Suppressor macrophage treated with lipopolysaccharide for 4 hours (primary cell): ENCODE measurements at places on chromosomes 11 and 22.

DNA sequence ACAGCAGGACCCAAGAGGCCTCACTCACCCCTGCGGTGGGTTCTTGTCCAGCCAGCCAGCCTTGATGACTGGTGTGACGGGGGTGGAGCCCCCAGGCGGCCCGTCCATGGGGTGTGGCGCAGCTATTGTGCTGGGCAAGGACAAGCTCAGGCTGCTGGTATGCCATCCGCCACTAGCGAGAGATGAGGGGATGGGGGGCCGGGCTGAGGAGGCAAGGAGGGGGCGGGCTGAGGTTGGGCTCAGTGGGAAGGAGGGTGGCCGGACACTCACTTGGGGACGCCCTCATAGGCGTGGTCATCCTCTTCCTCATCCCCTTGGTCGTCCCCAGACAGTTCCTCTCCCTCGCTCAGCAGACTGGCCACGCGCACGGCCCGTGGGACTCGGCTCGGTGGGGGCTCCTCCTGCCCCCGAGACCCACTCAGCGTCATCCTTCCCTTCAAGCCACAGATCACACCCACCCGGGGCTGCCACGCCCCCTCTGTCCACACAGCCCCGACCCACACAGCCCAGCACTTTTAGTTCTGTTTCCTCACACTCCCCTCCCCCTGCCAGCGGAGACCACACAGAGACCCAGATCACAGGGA lies 38.0 kb upstream of the PDE2A start:
- peak; percentile 90 for DNase-seq

DNA sequence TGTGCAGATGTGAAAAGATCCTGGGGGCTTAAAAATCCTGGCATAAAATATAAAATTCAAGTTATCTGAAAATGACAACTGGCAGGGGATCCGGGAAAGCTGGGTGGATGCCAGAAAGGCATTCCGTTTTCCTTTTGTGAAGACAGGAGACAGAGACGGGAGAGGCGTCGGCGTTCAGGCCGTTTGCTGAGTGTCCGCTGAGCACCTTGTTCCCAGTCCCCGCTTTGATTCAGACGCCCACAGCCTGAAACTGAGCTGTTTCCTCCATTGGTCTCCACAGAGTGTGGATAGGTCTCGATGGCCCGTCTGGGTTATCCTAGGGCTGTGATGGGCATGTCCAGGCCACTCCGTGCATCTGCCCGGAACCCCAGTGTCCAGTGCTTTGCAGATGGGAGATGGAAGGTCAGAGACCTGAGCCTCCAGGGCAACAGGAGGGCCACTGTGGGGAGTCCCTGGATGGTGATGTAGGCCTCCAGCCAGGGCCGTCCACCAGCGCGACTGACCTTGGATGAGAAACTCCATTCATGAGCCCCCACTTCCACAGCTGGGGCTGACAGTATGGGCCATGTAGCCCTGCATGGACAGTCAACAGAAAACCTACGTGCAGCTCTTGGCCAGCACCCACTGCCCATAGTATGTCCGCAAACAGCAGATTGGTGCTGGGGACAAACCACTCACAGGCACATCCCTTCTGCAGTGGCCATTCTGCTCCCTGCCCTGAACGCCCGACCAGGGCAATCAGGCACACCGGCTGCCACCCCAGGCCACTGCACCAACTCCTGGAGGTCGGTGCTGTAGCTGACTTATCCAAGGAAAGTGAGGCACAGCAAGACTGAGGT lies 11.6 kb downstream of the MRGPRF start:
- no peak for DNase-seq

- DNase-seq: no peak
These were observed 103.4 kb upstream of the NECTIN1 start for GRCh38 chr11:119832202-119832935.

- DNase-seq: peak; percentile 71
These were observed 21.5 kb downstream of the CASP4 start for GRCh38 chr11:104946907-104947306.

DNA sequence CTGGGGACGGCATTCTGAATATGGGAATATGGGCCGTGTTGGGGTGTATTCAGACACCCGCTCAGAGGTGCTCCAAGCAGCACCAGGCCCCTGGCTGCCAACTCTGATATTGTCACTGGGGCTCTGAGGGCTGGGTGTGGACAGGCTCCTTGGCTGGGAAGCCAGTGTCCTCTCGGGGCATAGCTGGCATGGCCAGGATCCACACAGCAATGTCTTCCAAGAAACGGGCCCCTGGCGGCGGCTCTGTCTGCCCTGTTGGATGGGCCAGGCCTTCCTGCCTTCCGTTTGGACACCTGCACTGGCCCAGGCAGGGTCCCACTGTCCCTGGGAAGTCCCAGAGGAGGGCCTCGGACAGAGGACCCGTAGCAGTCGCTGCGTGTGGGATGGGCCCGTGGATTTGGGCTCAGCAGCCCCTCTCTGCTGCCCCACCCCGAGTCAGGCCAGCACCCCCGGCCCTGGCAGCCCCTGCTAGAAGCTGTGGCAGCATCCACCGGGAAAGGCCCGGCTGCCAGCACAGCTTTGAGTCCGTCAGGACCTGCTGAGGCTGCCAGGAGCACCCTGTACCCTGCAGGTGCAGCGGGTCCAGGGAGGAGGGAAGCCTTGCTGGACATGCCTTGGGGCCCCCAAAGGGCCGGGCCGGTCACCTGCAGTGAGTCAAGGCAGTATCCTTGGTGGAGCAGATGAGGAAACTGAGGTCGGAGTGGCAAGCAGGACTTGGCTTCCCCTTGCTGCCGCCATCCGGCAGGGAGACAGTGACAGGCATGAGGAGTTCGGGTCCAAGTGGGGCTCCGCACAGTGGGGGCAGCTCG lies 4.1 kb downstream of the PANX2 start:
- no peak for DNase-seq

GRCh38 chr11:15613789-15614188 lies 499.1 kb downstream of the INSC start:
- no peak for DNase-seq

DNA sequence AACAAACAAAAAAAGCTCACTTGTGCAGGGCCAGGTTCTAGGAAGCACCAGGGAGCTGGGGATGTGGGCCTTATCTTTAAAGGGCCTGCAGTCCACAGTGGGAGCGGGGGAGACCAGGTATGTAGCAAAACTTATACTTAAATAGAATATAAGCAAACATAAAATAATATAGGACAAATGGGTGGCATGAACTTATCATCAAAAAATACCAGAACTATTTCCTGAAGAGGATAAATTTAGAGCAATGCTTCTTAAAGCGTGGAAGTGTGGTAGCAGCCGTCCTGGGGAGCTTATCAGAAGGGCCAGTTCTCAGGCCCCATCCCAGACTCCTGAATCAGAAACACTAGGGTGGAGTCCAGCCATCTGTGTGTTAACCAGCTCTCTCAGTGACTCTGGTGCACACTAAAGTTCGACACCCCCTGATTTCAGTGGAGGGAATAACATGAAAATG lies 9.3 kb downstream of the VPS26B start:
- no peak for DNase-seq

DNA sequence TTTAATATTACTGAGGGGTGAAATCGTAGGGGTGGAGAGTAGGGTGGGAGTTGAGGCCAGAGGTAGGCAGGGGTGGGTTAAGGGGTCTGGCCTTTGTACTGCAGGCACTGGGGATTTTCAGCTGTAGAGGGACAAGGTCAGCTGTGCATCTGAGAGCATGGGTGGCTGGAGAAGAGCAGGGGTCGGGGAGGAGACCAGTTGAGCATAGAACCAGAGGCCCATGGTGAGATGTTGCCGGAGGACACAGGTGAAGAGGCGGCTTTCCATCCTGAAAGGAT lies 12.1 kb upstream of the CELSR1 start:
- DNase-seq: no peak

DNA sequence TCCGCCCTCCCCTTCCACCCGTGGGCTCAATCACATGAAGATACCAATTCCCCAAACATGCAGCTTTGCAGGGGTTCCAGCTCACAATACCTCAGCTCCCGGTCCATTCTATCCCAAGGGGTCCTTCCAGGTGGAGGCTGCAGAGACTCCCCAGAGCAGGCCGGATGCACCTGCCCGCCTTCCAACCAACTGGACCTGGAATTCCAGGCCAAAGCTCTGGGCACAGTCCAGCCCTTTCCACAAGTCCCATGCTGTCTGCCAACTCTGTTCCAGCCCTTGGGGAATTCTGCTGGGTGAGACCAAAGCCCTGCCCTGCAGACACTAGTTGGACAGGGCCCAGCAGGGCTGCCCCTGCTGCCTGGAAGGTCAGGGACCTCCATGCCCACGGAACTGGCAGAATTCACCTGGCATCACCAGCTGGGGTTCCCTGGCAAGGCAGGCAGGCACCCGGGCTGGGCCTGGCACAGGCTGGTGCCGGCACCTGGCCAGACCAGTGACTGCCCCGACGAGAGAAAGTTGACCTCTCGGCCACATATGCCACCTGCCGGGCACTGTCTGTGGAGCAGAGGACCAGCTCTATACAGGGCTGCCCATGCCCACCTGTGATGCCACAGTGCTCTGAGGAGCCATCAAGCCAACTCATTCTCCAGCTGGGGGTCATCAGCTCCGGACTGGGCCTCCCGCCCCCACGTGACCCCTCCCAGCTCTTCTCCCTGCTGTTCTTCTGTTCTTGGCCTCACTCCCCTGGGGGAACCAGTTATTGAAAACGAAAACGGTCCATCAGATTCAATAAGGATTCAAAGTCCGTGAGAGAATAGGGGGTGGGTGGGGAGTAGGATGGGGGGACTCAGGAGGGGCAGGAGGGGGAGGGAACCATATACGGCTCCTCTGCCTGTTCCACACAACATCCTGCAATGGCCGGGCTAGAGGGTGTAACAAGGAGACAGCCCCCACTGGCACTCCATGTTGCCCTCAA lies 4.7 kb downstream of the SYT7 start:
- DNase-seq: no peak

GRCh38 chr11:111400595-111400994 lies 21.5 kb upstream of the POU2AF1 start:
- DNase-seq: no peak

DNA sequence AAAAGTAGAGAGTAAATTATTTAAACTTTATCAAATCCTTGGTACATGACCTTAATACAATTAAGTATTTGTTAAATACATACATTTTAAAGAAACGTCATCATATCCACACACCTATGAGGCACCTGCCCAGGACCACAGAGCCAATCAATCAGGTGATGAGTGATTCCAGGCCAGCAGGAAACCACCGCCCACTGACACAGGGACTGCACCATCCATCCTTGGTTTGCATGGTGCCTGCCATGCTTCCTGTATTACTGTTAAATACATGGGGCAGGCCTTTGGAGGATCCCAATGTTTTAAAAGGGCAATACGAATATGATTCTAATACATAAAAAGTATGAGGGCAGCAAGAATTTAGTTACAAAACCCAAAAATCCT lies 7.0 kb upstream of the TBC1D10A start:
- no peak for DNase-seq

DNA sequence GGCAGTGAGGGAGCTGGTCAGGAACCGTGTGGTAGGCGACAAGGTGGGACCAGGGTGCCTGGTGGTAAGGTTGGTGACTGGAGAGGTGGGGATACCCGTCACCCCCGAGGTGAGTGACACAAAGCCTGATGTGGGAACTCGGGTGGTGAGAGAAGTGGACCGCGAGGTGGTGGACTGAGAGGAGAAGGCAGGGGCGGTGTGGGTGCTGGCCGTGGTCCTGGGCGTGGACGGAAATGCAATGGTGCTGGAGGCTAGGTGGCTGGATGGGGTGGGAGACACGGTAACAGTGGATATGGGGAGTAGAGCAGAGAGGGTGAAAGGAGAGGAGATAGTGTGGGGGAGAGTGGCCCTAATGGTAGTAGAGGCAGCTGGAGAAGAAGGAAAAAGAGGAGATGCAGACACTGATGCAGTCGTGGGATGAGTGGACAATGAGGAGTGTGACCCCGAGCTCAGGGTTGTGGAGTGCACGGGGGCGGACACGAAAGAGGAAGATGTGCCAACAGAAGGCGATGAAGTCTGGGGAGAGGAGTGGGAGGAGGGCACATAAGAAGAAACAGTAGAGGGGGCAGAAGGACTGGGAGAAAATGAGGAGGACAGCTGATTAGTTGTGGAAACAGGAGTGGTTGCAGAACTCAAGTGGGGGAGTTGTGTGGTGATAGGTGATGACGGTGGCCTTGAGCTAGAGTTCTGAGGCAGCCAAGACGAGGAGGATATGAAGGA lies 20.5 kb downstream of the MUC6 start:
- DNase-seq: peak; percentile 46

GRCh38 chr11:112300094-112300786 lies 39.6 kb upstream of the PLET1 start:
- no peak for DNase-seq

DNA sequence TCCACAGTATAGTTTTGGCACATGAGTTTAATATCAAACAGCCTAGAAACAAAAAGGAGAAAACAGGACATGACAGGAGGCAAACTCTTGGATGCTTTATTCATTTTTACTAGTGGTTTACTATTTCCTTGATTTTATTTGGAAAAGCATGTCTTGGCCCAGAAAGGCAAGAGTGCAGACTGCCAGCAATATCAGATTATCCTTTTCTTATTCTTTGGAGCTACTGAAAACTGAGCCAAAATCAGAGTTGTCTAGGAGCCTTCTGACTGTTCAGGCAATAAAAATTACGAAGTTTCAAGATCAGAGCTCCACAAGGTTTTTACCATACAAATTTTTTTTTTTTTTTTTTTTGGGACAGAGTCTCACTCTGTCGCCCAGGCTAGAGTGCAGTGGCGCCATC lies 16.0 kb downstream of the CELF1 start:
- DNase-seq: no peak
